ENCODE measurements at places on chromosomes 3 and 15. TPM values are rescaled to one million over a fixed set of nuclear protein-coding genes. Genes with fewer than 3 reads are reported as not detected.

DNA sequence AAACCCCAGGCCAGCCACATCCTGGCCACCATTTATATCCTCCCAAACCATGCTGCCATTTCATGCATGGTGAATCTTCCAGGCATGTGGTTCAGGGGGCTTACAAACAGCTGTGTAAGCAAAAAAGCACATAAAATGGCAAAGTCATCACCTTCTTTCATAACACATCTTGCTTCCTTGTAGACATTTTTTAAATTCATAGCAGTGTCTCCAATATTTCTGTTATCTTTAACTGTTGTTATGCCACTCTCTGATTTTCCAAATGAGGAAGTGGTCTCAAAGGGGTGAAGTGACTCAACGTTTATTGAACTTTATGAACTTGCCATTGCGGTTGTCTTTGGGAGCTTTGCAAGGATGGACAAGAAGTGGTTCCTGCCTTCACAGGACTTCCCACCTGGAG lies 264.4 kb downstream of the MEX3B start:
- H3K4me1 ChIP-seq, result no peaks in the 10 kb centered on the region
- H3K36me3 ChIP-seq, result no peaks in the 10 kb centered on the region
- H3K27me3 ChIP-seq, result no peaks in the 10 kb centered on the region
- no peak overlapping the region for H3K4me3 ChIP-seq

- no peaks in the 10 kb centered on the region for H3K36me3 ChIP-seq
- no peak for DNase-seq
- no peak overlapping the region for H3K4me3 ChIP-seq
These were observed 212.8 kb downstream of the ADAMTSL3 start for GRCh38 chr15:83866692-83867091.

DNA sequence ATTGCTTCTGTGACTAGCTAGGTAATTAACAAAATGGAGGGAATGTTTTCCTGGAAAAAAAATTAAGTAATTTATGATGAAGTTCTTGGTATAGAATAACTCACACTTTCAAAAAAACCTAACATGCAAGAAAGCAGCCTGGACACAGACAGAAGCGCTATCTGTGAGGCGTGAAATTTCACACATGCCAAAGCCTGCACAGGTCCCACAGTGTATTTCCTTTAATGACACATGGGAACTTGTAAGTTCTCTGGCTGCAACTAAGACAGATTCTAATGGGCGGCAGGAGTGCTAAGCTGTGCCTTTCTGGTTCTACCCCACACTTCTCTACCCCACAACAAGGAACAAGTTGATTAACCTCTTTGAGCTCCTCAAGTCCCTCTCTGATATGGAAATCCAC lies 84.9 kb upstream of the NEO1 start:
- no peak overlapping the region for H3K27ac ChIP-seq
- H3K4me1 ChIP-seq, result peaks cover under 1% of the 10 kb centered on the region
- no peaks in the 10 kb centered on the region for H3K36me3 ChIP-seq
- no peaks in the 10 kb centered on the region for H3K27me3 ChIP-seq
- no peak overlapping the region for H3K4me3 ChIP-seq

TP63 gene
- total RNA-seq, result 0.55 TPM

- H3K36me3 ChIP-seq, result no peaks in the 10 kb centered on the region
- no peak overlapping the region for H3K4me3 ChIP-seq
- peak overlapping the region; percentile 34 for H3K27ac ChIP-seq
- DNase-seq, result no peak
- peaks cover 45% of the 10 kb centered on the region for H3K4me1 ChIP-seq
These were observed 60.8 kb downstream of the RIOX2 start for GRCh38 chr3:97911459-97911858.

DNA sequence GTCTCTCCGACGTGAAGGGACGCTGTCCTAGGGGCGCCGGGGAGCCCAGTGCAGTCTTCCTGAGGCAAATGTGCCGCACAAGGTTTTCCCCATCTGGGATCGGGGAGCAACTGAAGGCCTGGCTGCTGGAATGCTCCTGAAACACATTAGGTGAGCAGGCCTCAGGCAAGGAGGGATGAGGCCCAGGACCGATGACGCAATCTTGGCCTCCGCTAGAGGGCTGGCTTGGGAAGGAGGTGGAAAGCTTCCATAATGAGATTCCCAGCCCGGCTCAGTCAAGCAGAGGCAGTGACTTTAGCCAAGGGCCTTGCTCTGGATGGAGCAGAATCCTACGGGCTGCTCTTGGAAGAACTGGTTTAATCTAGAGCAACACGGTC lies 50.8 kb downstream of the CPN2 start:
- no peaks in the 10 kb centered on the region for H3K27me3 ChIP-seq
- H3K27ac ChIP-seq, result no peak overlapping the region
- H3K4me3 ChIP-seq, result no peak overlapping the region
- no peak for DNase-seq
- H3K4me1 ChIP-seq, result peaks cover 20% of the 10 kb centered on the region

NSMCE3 gene
- total RNA-seq, result 18.2 TPM

- DNase-seq, result no peak
- H3K36me3 ChIP-seq, result no peaks in the 10 kb centered on the region
- no peak overlapping the region for H3K4me3 ChIP-seq
- H3K4me1 ChIP-seq, result no peaks in the 10 kb centered on the region
- no peaks in the 10 kb centered on the region for H3K27me3 ChIP-seq
- no peak overlapping the region for H3K27ac ChIP-seq
These were observed 136.0 kb upstream of the DAZL start for GRCh38 chr3:16741103-16741758.

DNA sequence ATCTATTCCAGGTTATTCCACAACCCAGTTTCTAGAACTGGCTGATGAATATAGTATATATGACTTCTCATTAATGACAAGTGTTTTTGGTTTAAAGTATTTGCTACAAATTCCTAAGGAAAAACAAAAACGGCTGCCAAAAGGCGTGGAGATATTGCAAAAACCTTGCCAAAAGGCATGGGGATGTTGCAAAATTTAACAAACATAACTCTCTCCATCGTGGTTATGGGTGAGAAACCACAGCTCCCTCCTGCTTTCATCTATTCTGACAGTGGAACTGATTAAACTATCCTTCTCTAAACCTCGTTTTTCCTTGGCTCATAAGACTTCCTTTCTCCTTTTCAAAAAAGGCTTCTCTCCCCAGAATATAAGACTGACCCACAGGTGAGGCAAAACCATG lies 342.0 kb upstream of the PDZRN3 start:
- no peaks in the 10 kb centered on the region for H3K27me3 ChIP-seq
- no peak for DNase-seq
- H3K27ac ChIP-seq, result no peak overlapping the region
- H3K36me3 ChIP-seq, result no peaks in the 10 kb centered on the region
- no peaks in the 10 kb centered on the region for H3K4me1 ChIP-seq

Data from CD4-positive, alpha-beta memory T cell (primary cell).